ENCODE measurements at places on chromosomes 13 and 19.

- DNase-seq, result no peak
These were observed 35.0 kb upstream of the TNFSF11 start for GRCh38 chr13:42538996-42539395.

DNA sequence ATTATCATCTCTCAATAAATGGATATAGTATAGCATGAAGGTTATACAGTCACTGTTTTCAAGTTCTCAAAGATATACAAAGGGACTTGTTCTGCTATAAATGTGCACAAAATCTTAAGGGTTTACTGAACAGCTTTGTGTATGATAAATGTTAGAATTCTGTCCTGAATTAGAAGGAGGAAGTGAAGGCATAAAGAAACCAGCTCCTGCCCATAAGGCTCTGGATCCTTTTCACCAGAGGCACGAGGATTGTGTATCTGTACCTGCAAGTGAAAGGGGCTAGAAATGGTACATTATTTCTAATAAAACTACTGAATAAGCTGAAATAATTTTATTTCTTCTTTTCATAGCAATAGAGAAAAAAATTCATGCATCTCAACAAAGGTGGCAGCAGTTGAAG, 32.4 kb downstream of the PHF11 start:
- DNase-seq, result no peak

DNA sequence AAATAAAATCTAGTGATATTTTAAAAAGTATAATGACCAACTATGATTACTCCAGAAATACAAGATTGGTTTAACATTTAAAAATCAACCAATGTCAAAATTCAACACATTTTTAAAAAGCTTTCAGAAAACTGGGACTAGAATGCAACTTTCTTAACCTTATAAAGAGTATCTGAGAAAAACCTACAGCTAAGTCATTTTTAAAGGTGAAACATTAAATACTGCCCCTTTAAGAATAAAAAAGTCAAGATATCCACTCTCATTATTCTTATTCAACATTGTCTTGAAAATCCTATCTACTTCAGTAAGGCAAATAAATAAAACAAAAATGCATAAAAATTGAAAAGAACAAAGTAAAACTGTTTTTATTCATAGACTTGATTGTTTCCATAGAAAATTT, 673.2 kb downstream of the UQCRFS1 start:
- DNase-seq, result no peak

DNA sequence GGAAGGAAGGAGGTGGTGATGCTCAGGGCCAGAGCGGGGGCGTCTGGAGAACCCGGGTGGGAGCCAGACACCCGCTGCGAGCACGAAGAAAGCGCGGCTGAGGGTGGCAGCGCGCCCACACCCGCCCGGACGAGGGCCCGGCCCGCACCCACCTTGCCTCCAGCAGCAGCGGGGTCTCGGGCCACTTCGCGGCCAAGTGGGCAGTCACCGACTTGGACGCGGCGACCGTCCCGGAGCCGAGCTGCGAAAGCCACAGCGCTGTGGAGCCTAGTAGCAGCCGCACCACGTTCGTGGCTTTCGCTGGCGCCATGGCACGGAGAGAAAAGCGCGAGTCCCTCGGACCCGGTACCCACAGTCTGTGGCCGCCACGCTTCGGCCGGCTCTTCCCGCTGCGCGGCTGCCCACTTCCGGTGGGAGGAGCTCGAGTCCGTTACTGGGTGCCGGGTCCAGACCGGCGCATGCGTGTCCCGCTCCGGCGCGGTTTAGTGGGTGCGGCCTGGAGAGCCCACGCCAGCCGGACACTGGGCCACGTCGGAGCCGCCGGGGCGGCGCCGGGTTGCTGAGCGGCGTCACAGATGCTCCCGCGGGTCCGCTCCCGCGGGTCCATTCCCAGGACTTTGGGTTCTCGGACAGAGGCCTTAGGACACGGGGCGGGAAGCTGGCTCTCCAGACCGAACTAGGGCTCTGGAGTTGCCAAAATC, at the start of gene UGGT2:
UGGT2 (minus strand) TSS at position 399 of the 701 bp plus-strand sequence; CDS start at position 310, 89 bp downstream.
- DNase-seq, result no peak

- DNase-seq, result no peak
These were observed 13.3 kb upstream of the FGF9 start for GRCh38 chr13:21657538-21657937.

GRCh38 chr13:89660752-89661151, 1686.7 kb upstream of the MIR17HG start:
- no peak for DNase-seq

DNA sequence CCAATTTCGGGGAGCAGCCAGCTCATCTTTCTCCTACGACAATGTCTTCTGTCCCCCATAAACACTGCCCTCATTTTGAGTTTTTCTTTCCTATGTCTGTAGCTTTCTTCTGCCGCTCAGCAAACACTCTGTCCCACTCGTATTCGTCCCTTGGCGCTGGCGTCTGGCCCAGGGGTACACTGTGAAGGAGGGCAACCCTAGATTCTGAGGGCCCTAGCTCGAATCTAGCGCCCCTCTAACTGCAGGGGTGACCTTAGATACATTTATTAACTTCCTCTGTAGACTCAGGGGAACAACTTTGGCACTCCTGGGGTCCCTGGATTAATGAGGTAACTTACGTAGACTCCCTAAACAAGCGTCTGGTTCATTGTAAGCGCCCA, 677 bp upstream of the LRCH1 start:
- no peak for DNase-seq

- no peak for DNase-seq
These were observed 3.9 kb downstream of the NFIC start for GRCh38 chr19:3370214-3370720.

DNA sequence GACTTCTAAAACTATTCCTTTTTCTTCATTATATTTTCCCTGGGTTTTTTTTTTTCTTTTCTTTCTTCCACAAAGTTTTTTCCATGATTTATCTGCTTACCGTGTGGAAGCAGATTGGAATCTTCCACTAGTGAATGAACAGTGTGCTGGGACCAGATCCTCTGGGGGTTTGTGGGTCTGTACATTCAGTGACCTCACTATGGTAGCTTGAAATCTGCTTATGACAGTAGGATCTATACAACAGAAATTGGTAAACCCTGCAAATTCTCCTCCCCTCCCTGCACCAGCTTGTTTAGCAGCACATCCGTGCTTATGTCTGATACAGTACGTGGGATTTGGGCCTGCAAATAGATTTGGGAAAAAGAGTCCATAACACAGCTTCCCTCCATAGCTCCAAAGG, 26.0 kb upstream of the MAB21L1 start:
- no peak for DNase-seq

DNA sequence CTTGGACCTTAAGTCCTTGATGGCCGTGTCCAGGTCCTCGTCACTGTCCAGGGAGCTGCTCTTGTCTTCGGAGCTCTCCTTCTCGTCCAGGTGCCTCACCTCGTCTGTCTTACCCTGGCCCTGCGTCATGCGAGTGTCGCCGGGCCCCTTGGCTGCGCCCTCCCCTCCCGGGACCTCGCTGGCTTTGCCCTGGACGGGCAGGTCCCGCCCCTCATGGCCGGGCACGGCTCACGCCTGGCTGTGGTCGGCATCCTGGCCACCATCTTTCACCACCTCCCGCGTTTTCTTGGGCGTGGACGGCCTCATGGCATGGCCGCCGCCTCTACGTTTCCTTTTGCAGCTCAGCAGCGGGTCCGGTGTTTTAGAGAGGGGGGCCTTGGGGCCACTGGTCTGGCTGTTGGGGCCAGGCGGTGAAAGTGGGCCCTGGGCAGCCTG, 14.8 kb downstream of the RB1 start:
- no peak for DNase-seq

GRCh38 chr13:60857698-60858097, 460.7 kb downstream of the TDRD3 start:
- DNase-seq, result no peak

DNA sequence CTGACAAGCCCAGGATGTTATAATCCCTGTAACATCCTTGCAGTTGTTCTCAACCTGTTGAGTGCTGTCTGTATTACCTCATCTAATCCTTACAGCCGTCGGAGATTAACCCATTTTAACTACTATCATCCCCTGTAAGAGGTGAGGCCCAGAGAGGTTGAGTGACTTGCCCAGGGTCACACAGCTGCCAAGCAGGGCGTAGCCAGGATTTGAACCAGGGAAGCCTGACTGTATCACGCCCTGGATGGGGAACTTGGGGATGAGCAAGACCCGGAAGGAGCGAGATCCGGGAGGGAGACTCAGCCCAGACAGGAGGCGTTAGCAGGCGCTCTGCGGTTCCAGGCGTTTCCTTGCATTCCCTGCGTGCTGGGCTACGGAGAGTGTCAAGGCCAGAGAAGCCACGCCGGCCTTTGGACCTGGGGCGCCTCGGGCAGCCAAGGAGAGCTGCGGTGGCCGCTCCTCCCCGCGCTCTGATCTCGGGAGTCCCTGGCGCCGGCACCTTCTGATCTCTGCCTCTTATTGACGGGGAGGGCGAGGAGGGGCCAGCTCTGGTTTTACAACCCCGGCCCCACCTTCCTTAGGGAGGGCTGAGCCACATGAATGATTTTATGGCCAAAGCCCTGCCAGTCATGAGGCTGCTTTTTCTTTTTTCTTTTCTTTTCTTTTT, 6.2 kb downstream of the SULT2B1 start:
- no peak for DNase-seq

DNA sequence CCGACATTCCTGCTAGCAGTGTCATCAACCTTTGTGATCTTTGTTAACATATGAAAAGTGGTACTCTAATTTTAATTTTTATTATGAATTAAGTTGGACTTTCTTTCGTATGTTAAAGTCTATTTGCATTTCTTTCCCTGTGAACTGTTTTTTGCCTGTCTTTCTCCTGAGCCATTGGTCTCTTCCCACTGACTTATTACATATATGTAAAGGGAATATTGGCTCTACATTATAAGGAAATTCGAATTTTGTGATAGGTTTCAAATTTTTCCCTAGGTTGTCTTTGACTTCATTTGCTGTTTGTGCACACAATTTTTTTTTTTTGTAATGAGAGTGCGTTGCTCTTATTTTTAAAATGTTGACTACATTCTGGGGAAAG, 442 bp upstream of the CDC16 start:
- DNase-seq, result no peak

DNA sequence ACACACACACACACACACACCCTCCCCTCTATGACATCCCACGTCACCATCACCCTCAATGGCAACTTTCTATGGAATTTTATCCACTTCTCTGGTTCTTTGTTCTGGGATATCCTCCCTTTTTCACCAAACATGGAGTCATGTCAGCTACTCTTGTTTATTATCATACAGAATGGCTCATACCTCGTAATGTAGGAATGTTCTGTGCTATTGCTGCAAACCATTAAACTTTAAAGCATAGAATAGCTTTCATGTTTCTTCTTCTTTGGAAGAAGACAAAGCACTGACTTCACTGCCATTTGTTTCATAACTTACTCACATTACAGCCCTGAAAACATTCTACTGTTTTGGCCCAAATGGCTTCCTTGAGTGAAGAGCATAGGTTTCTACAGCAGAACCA, 163.4 kb downstream of the FOXO1 start:
- no peak for DNase-seq

GRCh38 chr19:49681830-49682229, 4.8 kb downstream of the PRMT1 start:
- no peak for DNase-seq

GRCh38 chr13:35917252-35917941, 213.8 kb downstream of the DCLK1 start:
- DNase-seq, result no peak

DNA sequence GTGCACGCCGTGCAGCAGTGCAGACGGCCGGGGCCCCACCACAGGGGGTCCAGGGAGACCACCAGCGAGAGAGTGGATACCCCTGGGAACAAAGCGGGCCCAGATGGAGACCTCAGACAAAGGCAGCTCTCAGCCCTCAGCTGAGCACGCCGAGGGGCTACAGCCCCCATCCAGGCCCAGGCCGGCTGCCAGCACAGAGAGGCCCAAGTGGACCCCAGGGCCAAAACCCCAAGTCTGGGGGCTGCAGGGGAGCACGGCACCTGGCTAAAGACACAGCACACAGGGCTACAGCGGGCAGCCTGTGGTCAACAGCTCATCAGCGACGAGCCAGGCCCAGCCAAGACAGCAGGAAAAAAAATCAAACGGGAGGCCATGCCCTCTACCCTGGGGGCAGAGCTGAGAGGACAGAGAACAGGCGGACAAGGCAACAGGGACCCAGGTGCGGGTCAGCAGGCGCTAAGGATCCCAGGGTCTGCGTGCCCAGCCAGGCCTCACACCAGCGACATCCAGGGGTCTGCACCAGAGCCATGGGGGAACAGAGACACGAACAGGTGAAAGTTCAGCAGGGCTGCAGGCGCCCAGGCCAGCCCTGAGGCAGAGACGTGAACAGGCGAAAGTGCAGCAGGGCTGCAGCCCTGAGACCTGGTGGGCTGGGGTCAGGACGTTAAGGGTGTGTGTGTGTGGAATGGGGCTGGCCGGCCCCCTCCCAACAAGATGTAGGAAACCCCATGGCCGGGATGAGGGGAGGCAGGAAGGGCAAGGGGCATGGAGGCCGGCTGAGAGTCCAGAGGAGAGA, 34.3 kb downstream of the RASA3 start:
- no peak for DNase-seq

DNA sequence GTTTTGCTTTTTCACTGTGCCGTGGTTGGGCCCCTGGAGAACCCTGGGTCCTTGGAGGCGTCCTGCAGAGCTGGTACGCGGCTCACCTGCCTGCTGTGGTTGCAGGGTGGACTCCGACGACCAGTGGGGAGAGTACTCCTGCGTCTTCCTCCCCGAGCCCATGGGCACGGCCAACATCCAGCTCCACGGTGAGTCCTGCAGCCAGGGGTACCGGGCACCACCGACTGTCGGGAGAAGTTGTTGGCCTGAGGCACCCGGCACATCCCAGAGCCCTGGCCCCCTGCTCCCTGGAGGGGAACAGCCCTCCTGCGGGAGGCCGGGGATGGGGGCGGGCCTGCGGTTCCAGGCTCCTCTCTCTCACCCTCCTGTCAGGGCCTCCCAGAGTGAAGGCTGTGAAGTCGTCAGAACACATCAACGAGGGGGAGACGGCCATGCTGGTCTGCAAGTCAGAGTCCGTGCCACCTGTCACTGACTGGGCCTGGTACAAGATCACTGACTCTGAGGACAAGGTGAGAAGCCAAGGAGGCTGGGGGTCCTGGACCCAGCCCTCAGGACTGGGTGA, 8.0 kb downstream of the BSG start:
- DNase-seq, result no peak

GRCh38 chr19:46202872-46203860, 26.4 kb upstream of the IGFL1 start:
- DNase-seq, result no peak

DNA sequence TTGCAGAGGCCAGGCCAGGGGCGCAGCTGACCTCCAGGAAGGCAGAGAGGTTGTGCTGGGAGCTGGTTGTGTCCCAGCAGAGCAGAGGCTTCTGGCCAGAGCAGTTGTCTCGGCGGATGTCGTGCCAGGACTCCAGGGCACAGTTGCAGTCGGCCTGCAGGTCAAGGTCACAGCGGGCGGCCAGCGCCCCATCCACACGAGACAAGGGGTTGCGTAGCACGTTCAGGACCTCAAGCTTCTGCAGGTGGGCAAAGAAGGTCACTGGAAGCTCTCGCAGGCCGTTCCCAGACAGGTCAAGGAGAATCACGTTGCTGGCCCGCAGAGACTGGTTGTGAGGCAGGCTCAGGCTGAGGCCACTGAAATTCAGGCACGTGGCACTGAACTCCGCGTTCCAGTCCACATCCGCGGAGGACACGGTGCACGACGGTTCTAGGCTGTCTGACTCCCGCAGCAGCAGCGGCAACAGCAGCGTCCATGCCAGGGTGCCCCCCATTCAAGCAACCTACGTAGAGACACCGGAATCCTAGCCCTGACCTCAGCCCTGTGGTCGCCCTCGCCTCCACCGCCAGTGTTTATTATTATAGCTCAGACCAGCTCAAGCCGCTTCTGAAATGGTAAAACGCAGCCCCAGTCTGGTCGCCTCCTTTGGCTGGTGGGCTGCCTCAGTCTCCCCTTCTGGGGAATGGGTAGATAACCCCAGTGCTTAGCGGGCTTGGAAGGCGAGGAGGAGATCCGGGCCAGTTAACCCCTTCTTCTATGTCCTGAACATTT, 766 bp downstream of the LRRC25 start:
- DNase-seq, result no peak

Measured in stimulated activated CD4-positive, alpha-beta T cell treated with anti-CD3 and anti-CD28 coated beads, TNF-alpha, amount 100 ng/mL, for 1 hour (primary cell).